Fibroblast of gingiva (primary cell): ENCODE measurements at places on chromosomes 6 and 20.

DNA sequence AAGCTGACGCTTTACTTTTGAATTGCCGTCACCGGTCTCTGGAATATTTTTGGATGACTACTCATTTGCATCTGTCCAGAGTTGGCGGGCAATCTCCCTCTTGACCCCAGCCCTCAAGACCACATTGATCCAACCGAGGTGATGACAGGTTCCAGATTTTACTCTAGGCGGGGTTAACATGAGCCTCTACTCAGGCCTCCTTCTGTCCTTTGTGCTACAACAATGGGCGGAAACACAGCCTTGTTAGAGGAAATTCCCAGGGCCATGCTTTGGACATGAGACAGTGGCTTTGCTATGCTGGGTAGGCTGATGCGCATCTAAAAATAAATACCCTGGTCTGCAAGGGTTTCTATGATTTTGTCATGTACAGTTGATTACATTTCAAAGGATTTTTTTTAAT is 27.0 kb upstream of the ADGRF5 start:
- DNase-seq: no peak

GRCh38 chr6:39054577-39055142 is 6.1 kb downstream of the GLP1R start:
- DNase-seq: no peak

GRCh38 chr6:107491760-107492660 is 2.1 kb downstream of the SOBP start:
- DNase-seq: peak; percentile 92

GRCh38 chr20:59580146-59580946 is 24.0 kb upstream of the PHACTR3 start:
- peak; percentile 62 for DNase-seq

DNA sequence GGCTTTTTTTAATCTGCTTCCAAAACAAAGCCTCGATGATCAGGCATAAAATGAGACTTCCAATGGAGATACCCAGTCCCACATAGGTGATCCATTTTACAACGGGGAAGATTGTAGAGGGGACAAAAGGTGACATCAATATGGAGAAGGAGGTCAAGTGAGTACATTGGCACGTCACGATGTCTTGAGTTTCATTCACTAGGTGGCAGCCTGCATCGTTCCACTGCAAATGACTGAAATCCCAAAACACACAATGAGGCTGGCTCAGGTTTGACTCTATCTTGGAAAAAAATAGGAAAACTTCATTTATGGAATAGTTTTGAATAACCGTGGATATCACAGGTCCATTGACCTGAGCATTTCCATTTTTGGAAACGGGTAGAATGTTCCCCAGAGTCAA is 32.5 kb downstream of the ADGRF1 start:
- no peak for DNase-seq

- peak; percentile 21 for DNase-seq
Observed at GRCh38 chr20:6026051-6026450, 27.8 kb downstream of the LRRN4 start.

DNA sequence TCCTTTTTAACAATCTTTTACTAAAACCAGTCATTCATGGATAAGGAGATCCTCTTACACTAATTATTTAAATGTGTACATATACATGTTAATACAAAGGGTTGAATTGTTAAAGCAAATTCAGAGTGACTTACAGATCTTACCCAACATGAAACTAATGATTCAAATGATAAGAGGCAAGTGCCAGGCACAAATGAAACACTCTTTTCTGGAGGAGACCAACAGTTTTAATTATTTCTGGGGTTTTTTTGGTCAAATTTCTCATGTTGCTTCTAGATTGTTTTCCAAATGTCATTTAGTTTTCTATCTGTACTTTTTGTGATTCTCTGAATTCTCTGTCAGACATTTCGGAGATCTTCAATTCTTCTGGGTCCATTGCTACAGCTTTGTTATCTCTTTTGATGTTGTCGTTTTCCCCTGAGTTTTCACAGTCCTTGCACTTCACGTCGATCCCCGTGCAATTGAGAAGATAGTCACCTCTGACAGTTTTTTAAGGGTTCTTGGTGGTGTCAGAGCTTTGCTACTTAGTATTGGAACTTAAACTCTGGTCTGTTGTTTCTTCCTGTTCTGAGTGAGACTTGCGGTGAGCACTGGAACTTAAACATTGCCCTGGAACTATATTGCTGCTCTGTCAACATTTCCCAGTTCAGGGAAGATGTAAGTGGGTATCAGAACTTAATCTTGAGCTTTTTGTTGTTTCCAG is 23.2 kb downstream of the MAS1 start:
- no peak for DNase-seq

DNA sequence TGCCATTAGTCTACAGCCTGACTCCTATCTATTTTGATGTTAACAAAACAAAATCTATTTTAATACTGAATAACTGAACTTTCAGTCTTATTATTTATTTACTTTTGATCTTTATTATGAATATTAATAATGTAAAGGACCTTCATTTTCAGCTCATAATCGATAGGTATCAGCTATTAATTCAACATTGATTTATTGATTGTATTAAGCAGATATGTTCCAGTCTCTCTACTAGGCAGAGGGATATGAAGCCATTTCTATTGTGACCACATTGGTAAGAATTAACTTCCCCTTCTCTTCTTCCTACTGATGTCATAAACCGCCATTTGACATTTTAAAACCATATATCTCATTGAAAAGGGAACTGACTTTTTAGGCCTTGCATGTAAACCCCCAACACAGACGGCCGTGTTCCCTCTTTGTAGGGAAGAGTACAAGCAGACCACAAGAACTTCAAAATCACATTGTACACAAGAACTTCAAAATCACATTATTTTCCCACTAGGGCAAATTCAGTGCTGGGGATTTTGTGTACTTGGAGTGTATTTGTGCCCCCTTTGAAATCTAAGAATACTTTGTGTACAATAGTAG is 69.5 kb upstream of the FABP7 start:
- DNase-seq: no peak

- no peak for DNase-seq
Observed at GRCh38 chr20:56940466-56940865, 311.4 kb downstream of the TFAP2C start.

GRCh38 chr6:170524172-170524502 is 29.0 kb downstream of the PSMB1 start:
- DNase-seq: no peak

DNA sequence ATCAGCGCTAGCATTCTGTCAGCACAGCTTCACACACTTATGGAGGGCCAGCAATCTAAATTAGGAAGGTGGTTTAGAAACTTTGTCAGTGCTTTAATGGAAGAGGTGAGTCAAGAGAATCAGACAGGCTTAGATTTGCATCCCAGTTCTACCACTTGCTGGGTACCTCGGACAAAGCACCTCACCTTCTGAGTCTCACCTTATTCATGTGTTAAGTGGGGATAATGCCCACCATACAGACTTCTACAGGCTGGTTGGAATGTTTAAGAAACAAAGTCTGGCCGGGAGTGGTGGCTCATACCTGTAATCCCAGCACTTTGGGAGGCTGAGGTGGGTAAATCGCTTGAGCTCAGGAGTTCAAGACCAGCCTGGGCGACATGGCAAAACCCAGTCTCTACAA is 12.2 kb upstream of the STK35 start:
- DNase-seq: no peak

- no peak for DNase-seq
Observed at GRCh38 chr6:22053391-22053997, 243.3 kb downstream of the PRL start.

GRCh38 chr6:109738255-109738654 is 47.2 kb downstream of the FIG4 start:
- DNase-seq: peak; percentile 17

DNA sequence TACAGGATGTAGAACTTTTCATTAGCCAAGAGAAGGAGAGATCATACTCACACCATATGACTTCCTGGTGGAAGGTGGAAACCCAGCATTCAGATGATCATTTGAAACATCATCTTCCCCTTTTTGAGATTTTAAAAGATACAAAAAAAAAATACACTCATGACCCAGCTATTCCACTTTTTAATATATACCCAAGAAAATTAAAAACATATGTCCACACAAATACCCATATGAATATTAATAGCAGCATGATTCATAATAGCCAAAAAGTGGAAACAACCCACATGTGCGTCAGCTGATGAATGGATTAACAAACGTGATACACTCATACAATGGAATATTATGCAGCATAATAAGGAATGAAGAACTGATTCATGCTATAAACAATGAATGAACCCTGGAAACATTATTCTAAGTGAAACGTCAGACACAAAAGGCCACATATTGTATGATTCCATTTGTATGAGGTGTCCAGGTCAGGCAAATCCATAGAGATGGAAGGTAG is 130.0 kb upstream of the SGK1 start:
- DNase-seq: peak; percentile 96

GRCh38 chr6:114342086-114342825 is 567 bp downstream of the HS3ST5 start:
- DNase-seq: no peak

GRCh38 chr6:8069151-8069550 is 5.0 kb upstream of the BLOC1S5 start:
- DNase-seq: no peak

GRCh38 chr6:109772883-109773431 is 81.9 kb downstream of the FIG4 start:
- peak; percentile 29 for DNase-seq

DNA sequence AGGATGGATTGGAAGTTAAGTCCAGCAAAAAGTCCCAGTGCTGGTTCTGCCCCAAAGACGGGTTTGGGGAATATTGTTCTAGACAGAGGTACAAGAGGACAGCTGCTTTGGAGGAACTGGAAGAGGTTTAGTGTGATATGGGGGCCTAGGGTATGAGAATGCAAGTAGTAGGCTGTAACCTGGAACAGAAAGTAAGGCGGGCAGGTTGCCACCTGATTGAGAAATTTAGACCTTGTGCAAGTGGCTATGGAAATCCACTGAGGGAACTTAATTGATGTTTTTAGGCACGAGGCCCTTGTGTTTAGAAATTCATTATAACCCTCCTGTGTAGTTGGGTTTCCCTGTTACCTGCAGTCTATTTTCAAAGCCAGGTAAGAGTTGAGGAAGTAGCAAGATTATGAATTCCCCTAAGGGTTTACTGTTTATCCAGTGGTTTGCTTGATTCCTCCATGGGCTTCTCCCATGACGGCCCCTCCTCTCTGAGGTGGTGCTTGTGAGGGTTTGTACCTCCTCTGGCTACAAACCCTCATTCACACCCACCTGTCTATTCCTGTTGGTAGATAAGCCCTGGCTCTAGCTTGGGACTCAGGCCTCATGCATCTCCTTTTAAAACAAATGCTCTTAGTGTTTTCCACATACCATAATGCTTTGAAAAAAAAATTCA is 42.0 kb upstream of the BCAS1 start:
- peak; percentile 17 for DNase-seq

DNA sequence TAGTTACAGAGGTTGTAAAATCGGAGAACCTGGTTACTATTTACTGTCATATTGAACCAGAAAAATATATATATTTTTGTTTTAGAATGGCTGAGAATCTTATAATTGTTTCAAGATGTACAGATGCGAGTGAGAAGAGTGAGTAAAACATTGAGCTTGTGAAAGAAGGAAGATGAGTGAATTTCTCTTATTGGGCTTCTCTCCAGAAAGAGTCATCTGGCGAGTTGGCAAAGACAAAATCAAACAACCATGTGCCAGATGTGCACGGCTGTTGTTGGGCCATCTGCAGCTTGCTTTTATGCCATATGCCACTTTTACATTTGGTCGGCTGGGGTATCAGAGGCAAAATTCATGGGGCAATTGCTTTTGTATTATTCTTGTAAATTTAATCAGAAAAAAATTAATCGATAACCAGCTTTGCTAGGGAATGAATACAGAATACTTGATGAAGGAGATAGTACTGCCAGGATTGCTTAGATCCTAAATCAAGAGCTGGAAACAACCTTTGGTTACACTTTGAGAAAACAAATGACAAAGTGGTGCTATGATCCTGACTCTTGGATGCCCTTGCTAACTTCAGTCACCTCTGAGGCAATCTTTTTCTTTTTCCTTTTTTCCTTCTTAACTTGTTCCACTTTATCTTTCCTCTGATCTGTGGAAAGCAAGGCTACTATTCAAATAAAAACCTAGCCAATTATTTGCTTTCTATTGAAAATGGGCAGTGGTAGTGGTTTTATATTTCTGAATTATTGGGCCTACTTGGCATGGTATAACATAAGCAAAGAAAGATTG is 97.1 kb upstream of the GRIK2 start:
- DNase-seq: peak; percentile 45

DNA sequence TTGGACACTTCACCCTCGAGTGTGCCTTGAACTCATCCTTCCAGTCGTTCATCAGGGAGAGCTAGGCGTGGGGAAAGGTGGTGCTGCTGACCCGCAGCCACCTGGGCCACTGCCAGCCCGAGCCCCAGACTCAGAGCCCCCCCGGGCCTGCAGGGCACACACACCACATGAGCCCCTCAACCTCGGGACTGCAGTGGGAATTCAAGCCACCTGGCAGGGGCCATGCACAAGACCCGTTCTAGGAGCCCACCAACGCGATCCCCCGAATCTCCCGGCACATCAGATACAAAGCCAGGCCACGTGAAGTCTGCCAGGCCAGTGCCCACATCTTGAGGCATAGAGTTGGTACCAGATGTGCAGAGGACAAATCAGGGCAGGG is 2.8 kb downstream of the ZNF512B start:
- no peak for DNase-seq

DNA sequence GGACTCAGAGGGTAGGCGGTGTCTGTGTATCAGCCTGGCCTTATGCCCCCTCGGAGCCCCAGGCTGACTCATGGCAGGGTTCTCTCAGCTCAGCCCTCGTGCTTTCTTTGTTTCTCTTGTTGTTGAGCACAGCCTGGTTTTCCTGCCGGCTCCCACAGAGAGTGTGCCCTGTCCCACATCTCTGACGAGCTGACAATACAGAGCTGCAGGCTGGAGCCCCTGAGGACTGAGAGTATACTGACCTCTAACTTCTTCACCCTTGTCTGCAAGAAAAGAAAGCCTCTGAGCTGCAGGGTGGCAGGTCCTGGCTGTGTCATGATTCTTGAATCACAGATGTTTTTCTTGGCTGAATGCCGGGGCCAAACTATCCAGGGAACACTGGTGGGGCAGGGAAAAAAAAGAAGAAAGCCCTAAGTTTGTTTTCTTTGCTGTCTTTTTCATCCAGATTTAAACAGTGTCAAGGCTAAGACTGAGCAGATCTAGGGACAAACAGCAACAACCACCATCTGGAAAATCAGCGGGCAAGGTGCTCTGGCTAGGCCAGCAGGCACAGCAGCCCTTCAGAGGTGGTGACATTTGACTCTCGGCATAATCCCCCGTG is 63.3 kb upstream of the ZNF133 start:
- DNase-seq: peak; percentile 62

- no peak for DNase-seq
Observed at GRCh38 chr6:139909992-139910391, 535.5 kb upstream of the CITED2 start.

- peak; percentile 51 for DNase-seq
Observed at GRCh38 chr6:147614501-147614900, 106.0 kb downstream of the SAMD5 start.

DNA sequence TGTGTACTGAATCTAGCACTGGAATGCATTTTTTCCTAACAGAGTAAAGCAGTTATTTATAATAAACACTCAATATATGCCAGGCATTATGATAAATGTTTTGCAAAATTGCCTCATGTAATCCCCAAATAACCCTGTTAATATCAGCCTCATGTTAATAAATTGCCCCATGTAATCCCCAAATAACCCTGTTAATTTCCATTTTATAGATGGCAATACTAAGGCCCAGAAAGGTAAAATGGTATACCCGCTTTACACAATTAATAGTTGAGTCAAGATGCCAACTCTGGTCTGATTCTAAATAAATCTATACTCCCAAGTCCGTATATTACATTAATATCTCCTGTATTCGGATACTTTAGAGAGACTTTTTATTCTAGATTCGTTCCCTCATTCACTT is 6.3 kb downstream of the MYB start:
- DNase-seq: no peak
